Hippocampal formation (tissue), 2 donors: ENCODE measurements at places on chromosomes 5 and 9.

GRCh38 chr5:147530530-147531389 lies 20.9 kb upstream of the DPYSL3 start:
- DNase-seq = no peak

GRCh38 chr5:81006947-81007636 lies 46.9 kb downstream of the RASGRF2 start:
- DNase-seq = no peak

- no peak for DNase-seq
Measured at GRCh38 chr9:120712539-120713031, 1.7 kb downstream of the MEGF9 start.

- no peak for DNase-seq
Measured at GRCh38 chr5:173753307-173754168, 134.6 kb upstream of the CPEB4 start.

DNA sequence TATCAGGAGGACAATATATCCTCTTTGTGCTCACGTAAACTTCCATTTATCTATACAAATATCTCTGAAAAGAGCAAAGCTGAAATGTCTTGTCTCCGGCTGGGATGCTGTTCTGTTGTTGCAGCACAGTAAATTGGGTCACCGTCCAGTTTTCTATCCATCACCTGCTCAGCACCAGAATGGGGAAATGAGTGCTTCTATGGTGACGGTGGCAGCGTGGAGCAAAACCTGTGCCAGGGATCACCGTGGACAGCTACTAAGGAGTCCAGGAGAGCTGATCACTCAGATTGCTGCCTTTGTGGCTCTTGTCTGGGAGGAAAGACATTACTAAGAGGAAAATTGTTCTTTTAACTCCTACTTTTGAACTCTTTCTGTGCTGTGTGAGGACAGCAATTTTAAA lies 531.6 kb downstream of the PSAT1 start:
- no peak for DNase-seq

GRCh38 chr9:6631207-6631512 lies 14.4 kb downstream of the GLDC start:
- no peak for DNase-seq

DNA sequence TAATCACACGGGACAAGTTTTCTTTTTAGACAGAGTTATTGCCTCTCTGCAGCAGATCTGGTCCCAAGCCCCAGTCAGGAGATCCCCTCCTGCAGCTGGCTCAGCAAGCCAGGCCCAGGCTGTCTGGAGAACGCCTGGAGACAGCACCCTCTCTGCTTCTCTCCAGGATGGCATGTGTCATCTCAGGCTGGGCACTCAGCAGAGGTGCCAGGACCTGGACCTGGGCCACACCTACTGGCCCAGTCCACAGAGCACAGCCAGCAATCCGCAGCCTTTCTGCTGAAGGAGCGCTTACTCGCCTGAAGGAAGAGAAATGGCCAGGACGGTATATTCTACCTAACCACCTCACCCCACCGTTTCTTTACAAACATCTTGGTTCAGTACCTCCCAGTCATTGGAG lies 4.7 kb upstream of the TBC1D9B start:
- no peak for DNase-seq

GRCh38 chr9:124399323-124399967 lies 15.8 kb downstream of the PSMB7 start:
- DNase-seq = no peak

GRCh38 chr5:89981878-89982773 lies 427.4 kb downstream of the CETN3 start:
- DNase-seq = no peak

DNA sequence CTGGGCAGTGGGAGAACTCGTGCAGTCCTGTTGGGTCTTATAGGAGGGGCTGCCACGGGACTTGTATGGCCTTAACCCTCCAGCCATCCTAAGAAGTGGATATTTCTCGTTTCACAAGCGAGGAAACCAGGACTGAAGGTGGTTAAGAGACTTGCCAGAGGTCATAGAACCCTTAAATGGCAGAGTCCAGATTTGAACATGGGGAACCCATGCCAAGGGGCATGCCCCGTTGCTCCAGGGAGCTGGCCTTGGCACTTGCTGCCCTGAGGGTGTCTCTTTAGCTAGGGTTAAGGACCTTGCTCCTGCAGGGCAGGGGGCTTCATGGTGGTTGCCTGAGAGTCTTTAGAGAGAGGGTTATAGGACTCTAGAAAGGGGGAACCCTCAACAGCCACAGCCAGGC lies 63.4 kb downstream of the DAB2IP start:
- DNase-seq = no peak

DNA sequence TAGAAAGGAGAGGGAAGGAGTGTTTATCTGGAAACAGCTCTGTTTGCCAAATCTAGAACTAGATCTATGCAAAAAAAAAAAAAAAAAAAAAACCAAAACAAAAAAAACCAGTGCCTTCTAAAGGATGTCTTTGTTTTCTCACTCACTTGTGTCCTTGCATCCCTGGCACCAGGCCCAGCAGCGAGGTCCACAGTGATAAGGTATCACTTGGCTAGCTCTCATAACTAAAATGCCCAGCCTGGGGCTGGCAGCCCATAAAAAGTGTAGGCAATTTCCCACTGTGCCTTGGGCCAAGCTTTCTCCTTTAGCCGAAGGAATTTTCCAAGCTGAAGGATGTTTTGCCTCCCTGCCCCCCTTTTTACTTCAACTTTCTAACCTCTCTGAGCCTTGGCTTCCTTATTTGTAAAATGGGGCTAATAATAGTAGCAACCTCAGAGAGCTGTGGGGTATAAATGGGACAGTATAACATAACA lies 20.8 kb downstream of the RGS3 start:
- no peak for DNase-seq

- no peak for DNase-seq
Measured at GRCh38 chr5:90813392-90813791, 254.8 kb downstream of the ADGRV1 start.

GRCh38 chr5:163529698-163530097 lies 24.3 kb downstream of the MAT2B start:
- DNase-seq = no peak

GRCh38 chr5:125536095-125536494 lies 789.7 kb upstream of the ZNF608 start:
- DNase-seq = no peak

GRCh38 chr5:6598351-6598900 lies 34.4 kb downstream of the NSUN2 start:
- DNase-seq = no peak

GRCh38 chr5:65125591-65126541 lies 355.9 kb downstream of the ADAMTS6 start:
- peak; percentile 58 for DNase-seq

- DNase-seq = no peak
Measured at GRCh38 chr9:82572146-82572545, 490.8 kb downstream of the RASEF start.

- no peak for DNase-seq
Measured at GRCh38 chr5:25688156-25688555, 1043.4 kb upstream of the CDH10 start.

DNA sequence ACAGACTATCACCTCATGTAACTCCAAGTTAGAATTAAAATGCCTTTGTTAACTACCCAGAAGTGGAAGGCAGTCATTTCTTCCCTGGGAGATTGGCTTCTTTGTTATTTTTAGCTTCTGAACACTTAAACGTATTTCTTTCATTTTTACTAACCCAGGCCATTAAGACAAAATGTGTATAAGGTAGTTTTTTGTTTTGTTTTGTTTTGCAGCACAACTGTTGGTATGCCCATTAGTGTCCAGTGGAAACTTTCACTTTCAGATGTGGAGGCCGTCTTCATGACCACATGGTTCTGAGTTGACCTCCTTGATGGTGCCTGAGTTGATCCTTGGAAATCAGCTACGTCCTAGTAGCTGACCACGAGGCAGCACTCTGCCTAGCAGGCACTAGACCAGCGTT lies 264.6 kb upstream of the ZNF608 start:
- DNase-seq = no peak

GRCh38 chr9:133374612-133375115 lies 1.2 kb downstream of the SURF4 start:
- DNase-seq = no peak

DNA sequence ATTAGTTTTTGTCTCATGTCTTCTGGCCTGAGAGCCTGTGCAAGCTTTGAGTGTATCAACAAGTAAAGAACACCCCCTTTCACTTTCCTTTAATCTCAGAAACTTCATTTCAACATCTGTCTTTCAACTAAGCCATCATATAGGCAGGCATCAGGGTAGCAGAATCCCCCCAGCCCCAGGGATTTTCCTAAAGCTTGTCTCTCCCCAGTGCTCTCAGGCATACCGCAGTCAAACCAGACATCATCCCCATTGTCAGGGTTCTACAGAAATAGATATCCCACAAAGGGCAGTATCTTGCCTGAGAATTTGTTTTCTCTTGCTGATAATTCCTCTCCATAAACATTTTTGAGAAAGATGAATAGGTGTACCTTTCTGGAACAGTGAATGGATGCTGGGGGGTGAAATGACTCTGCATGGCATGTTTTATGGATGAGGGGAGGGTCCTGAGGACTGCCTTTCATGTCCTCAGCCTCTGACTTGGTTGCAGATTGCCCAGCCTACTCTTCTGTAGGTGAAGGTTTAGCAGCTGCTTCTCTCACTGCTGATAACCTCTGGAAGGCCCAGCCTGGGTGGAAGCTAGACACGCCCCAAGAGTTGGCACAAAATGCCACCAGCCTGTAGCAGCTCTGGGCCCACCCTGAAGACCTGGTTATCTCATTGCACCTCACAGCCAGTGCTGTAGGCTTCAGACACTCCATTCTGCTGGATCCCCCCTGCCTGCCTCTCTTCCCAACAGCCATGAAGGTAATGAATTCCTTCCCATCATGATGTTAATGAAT lies 20.5 kb upstream of the SHB start:
- DNase-seq = no peak

DNA sequence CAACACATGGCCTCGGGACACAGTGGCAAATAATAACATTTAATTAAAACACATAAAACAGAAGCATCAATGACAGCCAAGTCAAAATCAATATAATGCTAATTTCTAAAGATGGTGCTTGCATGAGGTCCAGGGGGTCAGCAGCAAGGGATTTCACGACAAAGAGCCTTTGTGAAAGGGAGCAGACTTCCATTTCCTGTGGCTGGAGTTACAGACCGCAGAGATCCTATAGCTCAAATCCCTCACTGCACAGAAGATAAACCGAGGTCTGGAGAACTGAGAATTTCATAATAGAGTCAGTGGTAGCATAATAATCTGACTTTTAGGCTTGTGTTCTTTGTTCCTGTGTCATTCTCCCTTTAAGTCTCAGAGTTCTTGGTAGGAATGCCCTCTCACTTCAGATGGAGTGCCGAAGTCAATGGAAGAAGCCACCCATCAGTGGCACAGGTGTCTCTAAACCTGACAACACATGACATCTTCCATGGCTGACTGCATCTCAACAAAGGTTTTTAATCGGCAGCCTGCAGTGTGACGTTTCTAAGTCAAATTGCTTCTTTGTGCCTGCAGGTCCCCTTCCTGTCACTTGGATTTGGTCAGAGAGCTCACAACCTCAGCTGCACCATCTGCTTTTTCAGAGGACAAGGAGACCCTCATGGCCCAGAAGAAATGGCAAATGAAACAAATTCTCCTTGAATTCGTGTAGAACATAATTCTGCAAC lies 67.4 kb downstream of the CARTPT start:
- DNase-seq = no peak

DNA sequence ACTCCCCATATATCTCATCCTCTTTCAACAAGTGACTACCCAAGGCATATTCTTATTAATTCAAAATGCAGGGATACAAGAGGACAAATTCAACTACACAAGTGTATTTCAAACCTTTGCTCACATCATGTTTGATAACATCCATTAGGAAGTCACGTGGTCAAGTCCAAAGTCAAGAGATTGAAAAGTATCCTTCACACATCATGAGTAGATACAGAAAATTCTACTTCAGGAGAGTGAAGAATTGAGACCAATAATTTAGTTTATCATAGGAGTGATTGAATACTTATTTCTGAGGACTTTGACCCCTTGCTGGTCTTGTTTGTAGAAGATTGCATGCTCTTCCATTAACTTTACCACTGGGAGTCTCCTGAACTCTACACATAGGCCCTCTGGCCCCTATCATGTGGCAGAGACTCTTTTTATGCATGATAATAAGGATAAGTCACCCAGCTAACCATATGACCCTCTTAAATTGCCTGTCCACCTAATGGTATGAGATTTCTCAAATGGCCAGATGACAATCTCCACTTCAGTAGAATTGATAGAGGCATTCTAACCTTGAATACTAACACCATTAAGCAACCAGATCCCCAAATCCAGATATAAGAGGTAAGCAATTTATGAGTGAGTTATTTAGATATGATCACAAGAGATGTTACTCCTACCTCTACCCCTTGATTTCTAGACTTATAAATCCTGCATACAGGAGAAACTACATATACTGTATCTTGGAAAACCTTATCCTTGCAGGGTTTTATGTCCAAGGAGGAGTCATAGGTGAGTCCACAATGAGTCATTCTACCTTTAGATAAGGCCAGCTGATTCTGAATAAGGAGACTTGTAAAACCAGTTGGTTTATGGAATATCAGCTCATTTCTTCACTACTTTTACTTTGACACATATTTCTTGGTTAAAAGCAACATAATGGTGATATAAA lies 26.6 kb upstream of the SLC46A2 start:
- DNase-seq = no peak

GRCh38 chr5:103834216-103834615 lies 271.6 kb upstream of the NUDT12 start:
- no peak for DNase-seq

DNA sequence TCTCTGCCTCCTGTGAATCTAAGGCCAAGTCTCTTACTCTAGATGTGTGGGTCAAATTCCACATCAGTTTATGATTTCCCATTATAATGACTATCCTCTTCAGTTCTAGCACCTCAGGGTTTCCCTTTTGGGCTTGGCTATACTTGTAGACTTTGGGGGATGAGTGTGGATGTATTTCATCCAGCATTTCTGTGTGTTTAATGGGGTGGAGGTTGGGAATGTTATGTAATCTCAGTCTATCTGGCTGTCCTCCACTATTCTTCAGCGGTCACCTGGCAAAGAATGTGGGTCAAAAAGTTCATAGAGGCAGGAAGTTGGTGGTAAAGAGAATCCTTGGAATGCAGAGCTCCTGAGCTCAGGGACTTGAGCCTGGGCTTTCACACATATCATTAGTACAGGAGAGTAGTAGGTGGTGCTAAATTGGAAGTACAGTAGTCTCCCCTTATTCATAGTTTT lies 64.9 kb downstream of the CFAP95 start:
- no peak for DNase-seq

- no peak for DNase-seq
Measured at GRCh38 chr9:124797343-124798103, 20.6 kb downstream of the OLFML2A start.

DNA sequence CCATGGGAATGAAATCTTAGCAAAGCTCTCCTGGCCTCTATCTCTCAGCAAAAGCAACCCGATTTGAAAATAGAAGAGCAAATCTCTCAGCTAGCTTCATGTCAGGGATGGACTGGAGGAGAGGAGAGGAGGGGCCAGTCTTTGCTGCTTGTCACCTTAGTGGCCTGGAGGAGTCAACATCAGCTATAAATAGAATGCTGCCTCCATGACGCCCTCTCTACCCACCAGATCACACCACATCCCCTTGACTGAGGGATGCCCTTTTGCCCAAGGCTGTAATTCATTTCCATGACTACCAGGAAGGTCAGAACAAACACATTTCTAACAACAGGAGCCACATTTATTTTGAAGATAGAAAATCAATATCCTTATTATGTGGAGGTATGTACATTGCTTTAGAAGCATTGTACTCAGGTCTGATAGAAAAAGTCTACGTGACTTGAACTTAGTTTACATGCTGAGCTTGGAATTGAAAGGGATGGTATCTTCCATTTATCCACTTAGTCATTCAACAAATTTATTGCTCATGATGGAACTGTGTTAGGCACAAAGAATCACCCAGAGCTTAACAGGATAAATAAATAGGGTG lies 92.4 kb upstream of the LIFR start:
- DNase-seq = no peak
